Smooth muscle cell of the pulmonary artery (primary cell): ENCODE measurements at places on chromosomes 11 and 22. TPM values are rescaled to one million over a fixed set of nuclear protein-coding genes. Genes with fewer than 3 reads are reported as not detected.

TEAD1 gene
- 104 and 107 TPM in 2 replicates for total RNA-seq

CHST1 gene
- 0.73 and 3.6 TPM in 2 replicates for total RNA-seq

PDGFD gene
- total RNA-seq, result 3.2 and 3.9 TPM in 2 replicates

CATSPER1 gene
- 0.20 TPM in 1 of 2 replicates, not detected in the other for total RNA-seq

NAALAD2 gene
- total RNA-seq, result 0.30 and 0.46 TPM in 2 replicates

ART1 gene
- not detected in 2 replicates for total RNA-seq

GDPD4 gene
- total RNA-seq, result not detected in 2 replicates

MRGPRX2 gene
- total RNA-seq, result not detected in 2 replicates

SCGB1A1 gene
- not detected in 2 replicates for total RNA-seq

OR52I2 gene
- total RNA-seq, result not detected in 2 replicates

TRIM49 gene
- total RNA-seq, result not detected in 2 replicates

ROM1 gene
- 3.1 and 5.8 TPM in 2 replicates for total RNA-seq

SMC1B gene
- total RNA-seq, result 0.07 TPM in 1 of 2 replicates, not detected in the other

KRTAP5-2 gene
- not detected in 2 replicates for total RNA-seq

GGT5 gene
- total RNA-seq, result 12.1 and 52.3 TPM in 2 replicates

SAA1 gene
- total RNA-seq, result 28.7 TPM in 1 of 2 replicates, not detected in the other

FGF4 gene
- not detected in 2 replicates for total RNA-seq

PTPN5 gene
- total RNA-seq, result not detected in 2 replicates

HSPB2 gene
- 0.79 and 1.4 TPM in 2 replicates for total RNA-seq

ACRV1 gene
- not detected in 2 replicates for total RNA-seq

MS4A15 gene
- not detected in 2 replicates for total RNA-seq

SCT gene
- total RNA-seq, result not detected in 2 replicates

MS4A12 gene
- total RNA-seq, result not detected in 2 replicates

SLC29A2 gene
- 0.36 and 0.78 TPM in 2 replicates for total RNA-seq

NCAM1 gene
- 1.6 and 3.8 TPM in 2 replicates for total RNA-seq

GPR83 gene
- not detected in 2 replicates for total RNA-seq

PHLDA2 gene
- 5.8 and 9.1 TPM in 2 replicates for total RNA-seq

PNPLA2 gene
- total RNA-seq, result 35.1 and 43.5 TPM in 2 replicates

LRRC32 gene
- total RNA-seq, result 45.1 and 144 TPM in 2 replicates

LBHD1 gene
- 3.0 and 3.9 TPM in 2 replicates for total RNA-seq

PGA4 gene
- total RNA-seq, result 2.5 TPM in 1 of 2 replicates, not detected in the other

MYO7A gene
- total RNA-seq, result 0.13 and 0.20 TPM in 2 replicates

C22orf31 gene
- not detected in 2 replicates for total RNA-seq

MFRP gene
- not detected in 2 replicates for total RNA-seq

GGTLC3 gene
- not detected in 2 replicates for total RNA-seq

CABP4 gene
- under 0.01 TPM in 1 of 2 replicates, not detected in the other for total RNA-seq

PDE3B gene
- 1.4 and 2.8 TPM in 2 replicates for total RNA-seq

GSC2 gene
- total RNA-seq, result not detected in 2 replicates

MAP6 gene
- 2.4 and 2.8 TPM in 2 replicates for total RNA-seq

OMP gene
- total RNA-seq, result 0.43 and 0.98 TPM in 2 replicates

RTN3 gene
- total RNA-seq, result 83.3 and 98.0 TPM in 2 replicates

TSPO gene
- total RNA-seq, result 224 and 354 TPM in 2 replicates

DBX1 gene
- total RNA-seq, result not detected in 2 replicates

SELENOH gene
- total RNA-seq, result 49.5 and 83.5 TPM in 2 replicates

MYRF gene
- total RNA-seq, result 0.92 and 1.0 TPM in 2 replicates

SPECC1L gene
- total RNA-seq, result 43.9 and 51.5 TPM in 2 replicates

POTEH gene
- not detected in 2 replicates for total RNA-seq

SOX10 gene
- total RNA-seq, result 0.07 TPM in 1 of 2 replicates, not detected in the other

FXYD2 gene
- total RNA-seq, result not detected in 2 replicates

RASD2 gene
- total RNA-seq, result 0.65 and 2.7 TPM in 2 replicates

NXPE1 gene
- total RNA-seq, result not detected in 2 replicates

TPBGL gene
- total RNA-seq, result under 0.01 TPM in 1 of 2 replicates, not detected in the other

TRPM5 gene
- not detected in 2 replicates for total RNA-seq

FDXACB1 gene
- total RNA-seq, result 1.9 and 3.2 TPM in 2 replicates

LDHAL6A gene
- total RNA-seq, result not detected in 2 replicates

SPON1 gene
- 2.0 and 30.5 TPM in 2 replicates for total RNA-seq

RASGRP2 gene
- total RNA-seq, result 0.26 and 0.50 TPM in 2 replicates
